ENCODE measurements at places on chromosomes 5 and 9.

- DNase-seq: no peak
These were observed 45.3 kb downstream of the PTPN3 start for GRCh38 chr9:109452761-109453160.

DNA sequence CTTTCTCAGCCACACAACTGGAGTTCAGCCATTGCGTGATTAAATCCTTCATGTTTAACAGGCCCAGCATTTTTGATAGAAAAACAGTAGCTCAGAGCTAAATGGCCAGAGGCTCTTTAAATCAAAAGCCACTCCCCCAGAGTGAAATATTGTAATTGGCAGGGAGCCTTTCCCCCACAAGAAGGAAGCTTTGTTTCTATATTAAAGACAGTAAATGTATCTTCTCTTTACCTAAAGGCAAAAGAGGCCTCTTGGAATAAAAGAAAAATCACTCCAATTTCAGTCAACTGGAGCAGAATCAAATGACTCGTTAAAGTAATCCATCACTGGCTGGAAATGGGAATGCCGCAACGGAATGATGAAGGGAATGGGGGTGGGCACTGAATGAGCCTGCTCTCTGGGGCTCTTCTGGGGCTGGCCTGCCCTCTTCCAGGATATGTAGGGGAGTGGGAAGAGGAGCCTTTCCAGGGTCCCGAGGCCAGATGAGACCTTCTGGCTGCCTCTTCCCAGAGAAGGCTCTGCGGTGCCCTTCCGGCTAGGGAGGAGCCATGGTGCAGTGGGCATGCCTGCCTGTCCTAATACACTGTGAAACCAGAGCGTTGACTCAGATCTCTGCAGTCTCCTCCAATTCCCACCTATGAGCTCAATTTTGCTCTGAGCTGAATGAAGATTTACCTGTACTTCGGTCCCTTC, 45.2 kb downstream of the ANKDD1B start:
- DNase-seq: no peak

GRCh38 chr9:84338792-84339191, 1.8 kb downstream of the SLC28A3 start:
- no peak for DNase-seq

GRCh38 chr5:129617206-129617605, 130.7 kb upstream of the MINAR2 start:
- DNase-seq: no peak

GRCh38 chr5:62432621-62433064, 20.1 kb downstream of the IPO11 start:
- no peak for DNase-seq

DNA sequence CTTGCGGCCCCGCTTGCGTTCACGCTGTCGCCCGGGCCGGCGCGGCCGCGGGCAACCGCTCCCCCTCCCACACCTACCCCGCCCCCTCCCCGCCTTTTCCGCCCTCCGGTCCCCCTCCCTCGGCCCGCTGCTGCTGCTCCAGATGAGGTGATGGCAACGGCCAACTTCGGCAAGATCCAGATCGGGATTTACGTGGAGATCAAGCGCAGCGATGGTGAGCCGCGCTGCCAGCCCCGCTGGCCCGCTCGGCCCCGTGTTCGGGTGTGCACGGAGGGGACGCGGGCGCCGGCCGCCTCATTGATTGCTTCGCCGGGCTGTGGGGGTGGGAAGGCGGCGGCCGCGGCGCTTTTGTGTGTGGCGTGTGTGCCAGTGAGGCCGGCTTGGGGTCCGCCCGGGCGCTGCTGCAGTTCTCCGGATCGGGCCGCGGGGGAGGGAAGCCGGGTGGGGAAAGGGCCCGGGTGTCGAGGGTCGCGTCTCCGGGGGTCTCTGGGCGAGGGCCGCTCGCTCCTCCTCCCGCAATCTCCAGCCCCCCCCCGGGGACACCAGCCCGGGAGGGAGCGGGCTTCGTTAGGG, 403 bp downstream of the KIF2A start:
- no peak for DNase-seq

DNA sequence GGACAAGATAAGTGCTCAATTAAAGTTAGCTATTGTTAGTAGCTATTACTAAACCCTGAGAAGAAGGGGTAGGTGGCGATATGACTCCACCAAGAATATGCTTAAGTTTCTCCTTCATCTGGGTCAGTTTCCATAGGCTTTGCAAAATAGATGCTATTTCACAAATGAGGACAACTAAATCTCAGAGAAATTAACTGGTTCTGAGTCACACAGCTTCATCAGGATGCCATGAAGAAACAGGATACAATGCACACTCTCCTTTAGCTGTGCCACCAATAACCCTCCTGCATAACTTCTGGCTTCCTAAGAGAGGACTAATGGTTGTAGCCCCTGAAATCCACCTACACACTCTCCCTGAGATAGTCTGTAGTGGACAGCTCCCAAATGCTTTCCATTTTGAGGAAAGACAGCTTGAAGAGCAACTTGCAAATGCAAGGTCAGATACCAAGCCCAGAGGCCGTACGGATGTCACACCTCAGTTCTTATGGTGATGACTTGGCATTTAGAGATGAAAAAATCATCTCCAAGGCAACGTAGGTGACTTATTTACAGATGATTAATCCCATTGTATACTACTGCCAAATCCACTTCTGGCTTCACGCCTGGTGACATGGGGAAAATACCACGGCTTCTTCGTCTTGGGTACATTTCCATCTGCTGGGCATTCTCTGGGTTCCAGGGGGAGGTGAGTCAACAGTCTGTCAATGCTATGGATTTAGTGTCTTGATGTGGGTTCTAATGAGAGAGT, 251.4 kb upstream of the IL12B start:
- no peak for DNase-seq

- no peak for DNase-seq
These were observed 105.5 kb downstream of the FBXL17 start for GRCh38 chr5:108276187-108277050.

DNA sequence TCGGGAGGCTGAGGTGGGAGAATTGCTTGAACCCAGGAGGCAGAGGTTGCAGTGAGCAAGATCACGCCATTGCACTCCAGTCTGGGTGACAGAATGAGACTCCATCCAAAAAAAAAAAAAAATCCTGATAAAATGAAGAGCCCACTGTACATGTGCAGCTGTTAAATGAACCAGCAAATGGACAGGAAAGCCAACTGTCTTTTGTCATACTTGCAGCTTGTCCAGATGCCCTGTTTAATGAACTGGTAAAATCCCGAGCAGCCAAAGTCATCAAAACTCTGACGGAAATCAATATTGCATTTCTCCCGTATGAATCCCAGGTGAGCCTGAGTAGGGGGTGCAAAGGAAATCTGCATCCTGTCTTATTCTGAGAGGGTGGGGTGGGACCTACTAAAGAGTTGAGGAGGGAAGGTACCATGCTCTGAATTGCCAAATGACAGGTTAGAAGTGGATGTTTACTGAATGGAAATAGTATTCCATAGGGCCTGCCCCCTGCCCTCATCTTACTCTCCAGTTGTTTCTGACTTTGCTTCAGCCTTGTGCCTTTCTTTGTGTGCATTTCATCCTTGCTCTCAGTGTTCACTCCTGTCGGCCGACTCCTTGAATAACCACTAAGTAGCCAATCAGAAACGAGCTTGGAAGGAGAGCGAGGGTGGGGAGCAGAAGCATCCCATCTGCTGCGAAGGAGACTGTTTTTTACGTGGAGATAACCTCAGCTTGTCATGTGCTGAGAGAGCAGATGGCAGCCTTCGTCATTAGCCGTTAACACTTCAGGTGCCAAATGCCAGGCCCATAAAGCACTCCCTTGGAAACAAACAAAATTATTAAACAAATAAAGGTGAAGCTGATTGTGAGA, 45.7 kb upstream of the CFAP157 start:
- no peak for DNase-seq

DNA sequence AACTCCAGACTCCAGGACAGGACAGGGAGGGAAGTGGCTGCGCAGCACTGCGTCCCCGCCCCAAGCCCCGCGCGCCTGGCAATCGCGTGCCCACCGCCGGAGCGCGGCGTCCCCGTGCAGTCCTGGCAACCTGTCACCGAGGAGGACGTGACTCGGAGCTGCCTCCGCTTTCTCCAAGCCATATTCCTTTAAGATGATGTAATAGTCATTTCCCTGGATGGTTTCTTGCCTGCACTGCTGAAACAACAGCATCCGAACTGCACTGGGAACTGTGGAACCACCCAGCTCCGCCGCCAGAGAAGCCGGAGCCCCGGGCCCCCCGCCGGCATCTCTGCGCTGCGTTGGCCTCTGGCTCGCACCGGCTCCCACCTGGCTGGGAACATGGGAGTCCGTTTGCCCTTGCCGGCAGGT, 34.5 kb downstream of the KCTD16 start:
- DNase-seq: no peak

- DNase-seq: no peak
These were observed 303.1 kb downstream of the ENC1 start for GRCh38 chr5:74337254-74337983.

DNA sequence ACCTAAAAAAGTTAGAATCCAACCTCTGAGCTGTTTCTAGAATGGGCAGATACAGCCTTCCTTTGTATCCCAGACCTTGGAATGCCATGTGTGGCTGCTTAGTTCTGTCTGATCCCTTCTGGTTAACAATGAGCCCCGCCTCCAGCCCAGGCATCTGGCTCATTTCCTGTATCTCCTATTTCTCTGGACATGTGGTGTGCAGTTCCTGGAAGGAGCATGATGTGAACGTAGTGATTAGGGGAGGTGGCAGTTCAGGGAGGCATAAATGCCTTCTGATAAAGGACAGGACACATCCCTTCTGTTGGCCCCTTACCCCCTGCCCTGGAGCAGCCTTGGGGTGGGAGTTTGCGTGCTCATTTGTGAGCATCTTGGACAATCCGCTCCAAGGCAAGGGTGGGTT, 243.0 kb downstream of the ZSWIM6 start:
- no peak for DNase-seq

- no peak for DNase-seq
These were observed 30.0 kb upstream of the RECK start for GRCh38 chr9:36006549-36007315.

All from NAMALWA (cell line).